SK-N-DZ (cell line): ENCODE measurements at places on chromosomes 11 and 22.

- no peak for DNase-seq
These were observed 18.0 kb downstream of the SOX6 start for GRCh38 chr11:16338393-16338792.

DNA sequence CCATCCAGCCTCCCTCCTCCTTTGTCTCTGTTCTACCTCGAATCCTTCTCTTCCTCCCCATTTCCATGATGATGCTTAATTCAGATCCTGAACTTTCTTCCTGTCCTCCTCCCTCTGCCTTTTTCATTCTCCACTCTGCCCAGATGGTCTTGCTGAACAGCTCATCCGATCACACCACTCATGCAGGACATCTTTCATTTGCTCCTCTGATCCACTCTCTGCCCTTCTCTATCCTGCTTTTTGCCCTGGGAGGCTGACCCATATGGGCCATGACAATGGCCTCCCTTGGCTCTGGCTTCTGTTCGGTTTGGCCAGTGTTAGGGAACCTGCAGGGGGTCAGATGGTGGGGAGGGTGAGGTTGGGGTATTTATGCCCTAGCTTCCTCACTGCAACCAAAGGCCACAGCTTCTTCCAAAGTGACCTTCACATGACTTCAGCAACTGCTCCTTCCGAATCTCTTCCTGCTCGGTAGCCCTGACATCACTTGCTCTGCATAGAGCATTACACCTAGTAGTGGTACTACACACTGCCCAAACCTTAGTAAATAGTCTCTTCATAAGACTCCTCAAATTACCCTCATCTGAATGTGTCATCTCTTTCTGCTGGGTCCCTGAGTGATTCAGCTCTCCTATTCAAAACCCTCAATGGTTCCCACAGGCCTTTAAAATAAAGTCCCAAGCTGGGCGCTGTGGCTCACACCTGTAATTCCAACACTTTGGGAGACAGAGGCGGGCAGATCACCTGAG is 32.7 kb upstream of the MICAL2 start:
- no peak for DNase-seq

DNA sequence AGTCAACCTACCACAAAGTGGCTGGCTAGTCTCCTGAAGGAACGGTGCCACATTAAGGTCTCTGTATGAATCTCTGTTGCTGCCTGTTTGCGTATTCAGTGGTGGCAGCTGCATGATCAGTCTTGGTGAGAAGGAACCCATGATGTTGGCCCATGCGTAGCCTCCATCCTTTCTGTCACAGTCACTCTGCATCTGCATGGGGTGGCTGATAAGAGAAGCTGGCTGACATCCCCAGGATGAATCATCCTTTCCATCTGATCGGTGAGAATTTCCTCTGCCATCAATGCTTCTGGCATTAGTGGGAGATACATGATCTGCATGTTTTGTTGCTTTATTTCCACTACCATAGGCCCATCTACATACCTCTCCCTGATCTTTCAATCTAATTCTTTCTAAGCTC is 199.0 kb upstream of the NECTIN1 start:
- DNase-seq: no peak

DNA sequence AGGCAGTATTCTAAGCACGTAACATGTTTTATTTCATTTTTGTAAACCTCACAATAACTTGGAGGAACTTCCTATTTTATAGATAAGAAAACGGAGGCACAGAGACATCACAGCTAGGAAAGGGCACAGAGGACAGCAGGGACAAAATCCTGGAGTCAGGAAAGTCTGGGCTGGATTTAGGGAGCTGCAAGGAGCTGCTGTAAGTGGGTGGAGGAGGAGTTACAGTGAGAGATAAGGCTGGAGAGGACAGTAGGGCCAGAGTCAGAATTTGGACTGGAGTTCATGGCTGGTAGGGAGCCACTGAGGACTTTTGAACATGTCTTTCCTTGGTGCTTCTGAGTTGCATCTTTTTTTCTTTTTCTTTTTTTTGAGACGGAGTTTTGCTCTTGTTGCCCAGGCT is 32.2 kb upstream of the PTPRJ start:
- DNase-seq: no peak

DNA sequence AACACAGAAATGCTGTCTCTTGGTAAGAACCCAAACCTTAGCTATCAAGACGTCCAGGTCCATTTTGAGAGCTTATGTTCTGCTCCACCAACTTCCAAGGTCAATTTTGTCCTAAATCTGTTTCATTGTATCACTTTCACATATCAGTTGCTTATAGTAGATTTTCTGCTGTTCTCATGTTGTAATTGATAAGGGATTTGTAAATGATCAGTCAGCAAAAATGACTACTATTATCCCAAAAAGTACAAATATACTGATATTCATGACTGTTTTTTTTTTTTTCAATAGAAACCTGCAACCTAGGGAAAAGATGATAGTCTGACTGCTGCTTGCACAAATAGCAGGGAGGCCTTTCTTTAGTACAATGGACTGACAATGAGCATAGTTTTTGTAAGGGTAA is 128.1 kb downstream of the ARHGAP20 start:
- DNase-seq: no peak

DNA sequence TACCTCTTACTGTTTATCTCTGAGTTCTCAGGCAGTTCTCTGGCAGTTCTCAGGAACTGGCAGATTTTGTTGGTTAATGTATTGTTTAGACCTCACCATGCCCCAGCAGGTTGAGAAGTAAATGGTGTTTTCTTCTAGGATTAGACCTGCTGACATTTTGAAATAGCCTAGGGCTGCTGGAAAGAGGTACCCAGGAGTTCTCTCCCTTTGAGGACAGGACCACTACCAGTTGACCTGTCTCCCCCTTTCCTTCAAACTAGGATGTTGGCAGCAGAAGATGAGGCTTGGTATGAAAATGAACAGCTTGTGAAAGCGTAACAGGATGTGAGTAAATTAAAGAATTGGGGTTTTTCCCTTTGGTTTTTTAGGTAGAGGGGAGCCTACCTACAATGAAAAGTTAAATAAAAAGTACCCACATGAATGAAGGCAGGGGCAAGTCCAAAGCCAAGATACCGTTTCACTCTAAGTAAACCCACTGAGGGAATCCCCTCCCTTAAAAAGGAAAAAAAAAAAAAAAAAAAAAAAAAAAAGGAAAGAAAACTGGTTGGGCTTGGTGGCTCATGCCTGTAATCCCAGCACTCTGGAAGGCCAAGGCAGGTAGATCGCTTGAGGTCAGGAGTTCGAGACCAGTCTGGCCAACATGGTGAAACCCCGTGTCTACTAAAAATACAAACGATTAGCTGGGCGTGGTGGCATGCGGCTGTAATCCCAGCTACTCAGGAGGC is 96.2 kb downstream of the PDHX start:
- DNase-seq: no peak

GRCh38 chr11:57562596-57562995 is 4.9 kb downstream of the UBE2L6 start:
- DNase-seq: no peak

- no peak for DNase-seq
These were observed 3.6 kb upstream of the ME3 start for GRCh38 chr11:86676010-86676409.

GRCh38 chr11:44261800-44262591 is 47.9 kb downstream of the ALX4 start:
- no peak for DNase-seq

DNA sequence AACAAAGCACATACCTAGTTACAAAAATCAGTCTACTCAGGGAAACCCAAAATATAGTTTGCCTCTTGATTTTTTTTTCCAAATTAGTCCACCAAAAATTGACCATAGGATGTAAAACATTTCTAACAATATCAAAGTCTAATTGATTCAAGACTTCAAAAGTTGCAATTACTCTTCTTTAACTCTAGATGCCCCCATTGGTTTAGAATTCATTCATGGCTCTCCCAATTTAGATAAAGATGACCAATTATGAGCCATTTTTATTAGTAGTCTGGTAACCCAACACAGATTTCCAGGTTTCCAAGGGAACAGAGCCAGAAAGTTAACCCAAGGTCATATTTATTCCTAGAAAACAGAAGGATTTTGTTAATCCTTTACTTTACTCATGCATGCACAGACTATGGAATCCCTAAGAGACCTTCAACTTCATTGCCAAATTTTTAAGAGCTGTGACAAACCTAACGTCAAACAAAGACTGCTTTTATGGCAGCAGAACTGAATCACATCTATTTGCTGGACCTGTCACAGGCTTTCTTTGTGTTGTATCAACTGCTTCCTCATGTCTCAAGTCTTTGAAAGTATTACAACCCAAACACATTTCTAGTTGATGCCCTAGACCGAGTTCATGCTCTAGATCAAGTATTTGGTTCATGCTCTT is 55.3 kb downstream of the C22orf42 start:
- no peak for DNase-seq

GRCh38 chr11:387193-387793 is 6.7 kb upstream of the PKP3 start:
- no peak for DNase-seq

DNA sequence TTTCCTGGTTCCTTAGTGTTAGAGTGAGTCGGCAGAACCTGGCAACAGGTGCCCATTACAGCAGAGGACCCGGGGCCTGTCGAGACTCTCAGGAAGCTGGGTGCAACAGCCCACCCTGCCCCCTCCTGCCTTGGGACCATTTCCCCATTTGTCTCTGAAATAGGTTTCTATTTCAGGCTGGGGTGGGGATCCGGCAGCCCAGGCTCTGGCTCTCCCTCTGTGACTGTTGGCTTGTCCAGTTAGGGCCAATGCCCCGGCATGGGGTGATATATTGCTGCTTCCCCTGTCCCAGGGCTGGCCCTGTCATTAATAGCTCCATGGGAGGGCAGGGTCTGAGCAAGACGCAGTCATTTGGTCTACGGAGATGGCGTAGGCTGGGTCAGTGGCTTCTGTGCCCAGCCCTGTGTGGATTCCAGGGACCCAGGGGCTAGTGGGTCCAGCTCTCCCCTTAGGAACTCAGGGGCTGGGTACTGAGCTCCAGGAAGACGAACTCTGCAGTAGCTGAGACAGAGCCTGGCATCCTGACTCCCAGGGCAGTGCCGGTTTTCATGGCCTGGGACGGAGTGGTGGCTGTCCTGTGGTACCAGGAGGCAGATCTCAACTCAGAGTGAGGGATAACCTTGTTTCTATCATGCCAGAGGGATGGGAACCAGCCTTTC is 2.7 kb downstream of the P2RY6 start:
- no peak for DNase-seq

- DNase-seq: no peak
These were observed 7.5 kb upstream of the PPARA start for GRCh38 chr22:46142548-46143490.

DNA sequence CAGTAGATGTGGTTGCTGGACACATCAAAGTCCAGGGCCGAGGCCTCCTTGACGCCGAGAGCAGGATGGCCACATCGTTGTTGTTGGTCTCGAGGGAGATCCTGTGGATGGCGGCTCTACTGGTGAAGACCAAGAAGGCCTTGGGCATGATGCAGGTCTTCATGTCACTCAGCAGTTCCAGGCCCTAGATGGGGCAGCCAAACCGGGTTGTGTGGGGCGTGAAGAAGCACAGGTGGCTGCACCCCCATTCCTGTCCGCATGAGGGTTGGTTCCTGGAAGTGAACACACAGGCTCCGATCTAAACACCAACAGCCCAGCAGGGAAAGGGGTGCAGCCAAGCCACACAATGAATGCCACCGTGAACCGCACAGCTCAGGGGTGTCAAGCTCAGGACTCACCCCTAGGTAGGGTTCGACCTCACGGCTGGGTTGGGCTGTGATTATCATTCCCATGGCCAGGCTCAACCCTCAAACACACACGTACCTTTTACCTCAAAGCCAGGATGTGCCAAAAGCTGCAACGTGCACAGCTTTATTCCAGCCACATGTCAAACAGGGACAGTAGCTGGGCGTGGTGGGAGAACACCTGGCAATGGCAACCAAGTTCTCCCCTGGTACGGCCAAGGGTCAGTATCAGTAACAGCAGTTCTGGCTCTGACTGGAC is 132.3 kb downstream of the CRYBB2 start:
- no peak for DNase-seq

GRCh38 chr11:47867823-47868222 is 19.7 kb upstream of the NUP160 start:
- DNase-seq: no peak

DNA sequence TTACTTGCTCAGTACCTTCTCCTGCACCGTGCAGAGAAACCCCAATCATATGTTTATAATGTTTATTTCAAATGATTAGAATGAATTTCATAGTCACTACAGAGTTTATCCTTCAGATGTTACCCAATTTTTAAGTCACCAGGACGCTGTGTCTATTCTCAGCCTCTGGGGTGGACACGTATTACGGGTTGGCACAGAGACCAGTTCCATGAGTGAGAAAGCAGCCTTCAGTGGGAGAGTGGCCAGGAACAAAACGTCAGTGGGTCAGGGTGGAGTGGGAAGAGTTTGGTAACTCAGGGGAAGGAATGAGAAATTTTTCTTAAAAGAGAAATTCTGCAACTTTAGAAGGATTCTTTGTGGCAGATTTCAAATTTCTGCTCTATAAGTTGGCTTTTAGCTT is 77.1 kb upstream of the MTMR2 start:
- no peak for DNase-seq

DNA sequence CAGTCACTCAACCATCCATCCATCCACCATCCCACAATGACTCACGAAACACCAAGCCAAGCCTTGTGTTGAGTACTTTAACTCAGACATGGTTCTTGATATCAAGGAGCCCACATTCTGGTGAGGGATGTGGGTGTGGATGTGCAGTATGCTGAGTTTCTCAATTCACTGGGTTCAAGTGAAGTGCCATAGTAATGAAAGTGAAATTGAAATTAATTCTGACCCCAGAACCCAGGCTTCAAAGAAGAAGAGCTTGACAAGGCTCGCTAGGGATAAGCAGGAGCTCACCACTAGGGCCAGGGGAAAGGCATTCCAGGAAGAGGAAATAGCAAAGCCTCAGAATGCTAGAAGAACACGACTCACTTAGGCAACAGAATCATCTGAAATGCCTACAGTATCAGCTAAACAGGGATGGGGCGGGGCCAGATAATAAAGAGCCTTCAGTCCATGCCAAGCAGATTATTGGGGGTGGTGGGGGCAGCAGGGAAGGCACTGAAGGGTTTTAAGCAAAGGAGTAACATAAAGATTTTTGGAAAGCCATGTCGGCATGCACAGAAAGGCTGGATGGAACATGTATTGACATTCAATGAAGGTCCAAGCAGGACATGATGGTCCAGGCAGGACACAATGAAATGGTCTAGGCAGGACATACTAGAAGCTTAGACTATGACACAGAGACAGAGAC is 37.2 kb downstream of the RTL6 start:
- DNase-seq: no peak

DNA sequence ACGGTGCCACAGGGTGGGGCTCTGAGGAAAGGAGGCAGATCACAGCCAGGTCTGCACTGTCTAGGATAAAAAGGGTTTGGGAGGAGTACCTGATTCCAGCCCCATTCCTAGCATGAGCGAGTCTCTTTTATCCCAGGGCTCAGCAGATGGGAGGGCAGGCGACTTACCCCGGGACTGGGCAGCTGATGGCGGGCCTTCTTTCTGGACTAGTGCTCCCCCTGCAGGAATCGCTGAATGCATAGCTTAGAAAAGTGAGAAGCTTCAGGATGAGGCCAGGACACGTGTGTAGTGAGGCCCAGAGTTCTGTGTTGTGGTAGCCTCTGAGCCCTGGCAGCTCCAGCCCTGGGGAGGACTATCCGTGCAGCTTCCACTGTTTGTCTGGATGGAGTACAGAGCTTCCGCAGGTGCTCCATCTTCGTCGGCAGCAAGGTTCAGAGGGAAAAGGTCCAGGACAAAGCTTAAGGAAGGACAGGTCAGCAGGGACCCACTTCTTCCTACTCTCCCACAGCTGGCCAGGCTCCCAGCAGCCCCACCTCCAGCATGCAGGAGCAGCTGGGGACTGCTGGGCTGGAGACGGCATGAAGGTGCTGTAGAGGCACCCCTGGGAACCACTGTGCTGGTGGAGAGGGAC is 30.4 kb downstream of the COMMD9 start:
- DNase-seq: peak; percentile 78

- DNase-seq: no peak
These were observed 96.0 kb downstream of the ETS1 start for GRCh38 chr11:128491195-128491936.
